Panc1 (cell line): ENCODE measurements at places on chromosomes 6 and 20.

- DNase-seq = no peak
These were observed 87.3 kb downstream of the PKHD1 start for GRCh38 chr6:52000064-52000463.

DNA sequence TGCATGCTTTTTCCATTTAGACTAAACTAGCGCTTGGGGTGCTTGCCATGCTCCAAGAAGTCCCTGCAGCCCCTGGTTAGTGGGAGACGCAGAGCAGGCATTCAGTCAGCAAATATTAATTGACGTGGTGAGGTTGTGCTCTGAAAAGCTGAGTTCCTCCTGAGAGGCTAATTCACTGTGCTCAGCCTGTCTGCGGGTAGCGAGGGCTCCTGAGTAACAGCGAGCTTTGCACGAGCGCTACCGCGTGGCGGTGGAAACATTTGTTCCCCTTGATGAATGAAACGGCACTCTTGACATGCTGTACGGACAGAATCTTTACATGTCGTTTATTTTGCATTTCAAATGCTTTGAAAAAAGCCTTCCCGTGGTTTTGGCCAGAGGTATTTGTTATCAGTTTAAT is 170.6 kb upstream of the AGPAT4 start:
- DNase-seq = no peak

DNA sequence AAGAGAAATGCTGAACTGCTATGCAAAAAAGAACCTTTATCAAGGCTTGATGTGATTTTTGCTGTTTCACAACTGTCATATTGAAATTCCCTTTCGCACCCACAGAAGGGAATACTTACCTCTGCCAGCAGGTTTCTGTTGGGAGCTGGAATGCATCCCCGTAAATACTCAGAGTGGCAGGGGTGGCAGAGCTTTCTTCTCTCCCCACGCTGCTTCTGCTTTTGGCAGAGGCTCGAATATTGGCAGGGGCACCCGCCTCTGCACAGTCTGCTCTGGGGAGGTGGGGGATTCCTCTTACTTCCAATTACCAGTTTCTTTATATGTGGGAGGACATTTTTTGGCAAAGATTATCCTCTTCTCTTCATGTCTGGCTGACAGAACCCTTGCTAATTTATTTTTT is 28.4 kb downstream of the TMEM200A start:
- no peak for DNase-seq

GRCh38 chr6:5463690-5464089 is 202.4 kb downstream of the FARS2 start:
- no peak for DNase-seq

GRCh38 chr6:5083307-5083583 is 1.9 kb upstream of the PPP1R3G start:
- DNase-seq = no peak

GRCh38 chr6:32995448-32995847 is 13.9 kb downstream of the HLA-DOA start:
- DNase-seq = no peak

DNA sequence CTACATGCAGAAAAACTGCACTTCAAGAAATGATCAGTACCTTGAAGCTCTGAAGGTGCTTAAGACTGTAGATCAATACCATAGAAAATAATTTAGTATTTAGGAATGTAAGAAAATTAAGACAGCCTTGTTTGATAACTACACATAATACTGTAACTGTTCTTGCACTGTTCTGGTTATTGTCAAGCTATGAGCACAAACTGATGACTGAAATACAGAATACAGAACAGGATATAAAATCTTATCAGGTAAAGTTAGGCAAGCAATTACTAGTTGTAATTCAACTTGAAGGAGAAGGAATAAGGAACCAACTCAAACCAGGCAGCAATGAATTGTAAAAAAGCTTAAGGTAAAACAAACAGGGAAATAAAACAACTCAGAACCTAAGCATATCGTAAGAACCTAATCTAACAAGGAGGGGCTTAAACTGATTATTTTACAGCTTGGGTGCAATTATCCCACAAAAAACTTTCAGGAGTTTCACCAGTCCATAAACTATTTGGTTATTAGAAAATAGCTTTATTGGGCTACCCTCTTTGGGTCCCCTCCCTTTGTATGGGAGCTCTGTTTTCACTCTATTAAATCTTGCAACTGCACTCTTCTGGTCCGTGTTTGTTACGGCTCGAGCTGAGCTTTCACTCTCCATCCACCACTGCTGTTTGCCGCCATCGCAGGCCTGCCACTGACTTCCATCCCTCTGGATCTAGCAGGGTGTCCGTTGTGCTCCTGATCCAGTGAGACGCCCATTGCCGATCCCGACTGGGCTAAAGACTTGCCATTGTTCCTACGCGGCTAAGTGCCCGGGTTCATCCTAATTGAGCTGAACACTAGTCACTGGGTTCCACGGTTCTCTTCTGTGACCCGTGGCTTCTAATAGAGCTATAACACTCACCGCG is 97.7 kb downstream of the ATG5 start:
- DNase-seq = no peak

- DNase-seq = no peak
These were observed 194.9 kb upstream of the SMLR1 start for GRCh38 chr6:130632277-130632676.
